ENCODE measurements at places on chromosomes 6 and 20. TPM values are rescaled to one million over a fixed set of nuclear protein-coding genes. Genes with fewer than 3 reads are reported as not detected.

- H3K27me3 ChIP-seq, result no peaks in the 10 kb centered on the region
- H3K4me3 ChIP-seq, result no peak overlapping the region
- H3K4me1 ChIP-seq, result no peaks in the 10 kb centered on the region
- no peaks in the 10 kb centered on the region for H3K36me3 ChIP-seq
- DNase-seq, result no peak
These were observed 53.3 kb downstream of the CAP2 start for GRCh38 chr6:17446713-17447112.

The TMX4 gene
- 70.6 TPM for total RNA-seq

- no peaks in the 10 kb centered on the region for H3K36me3 ChIP-seq
- H3K4me1 ChIP-seq, result peaks cover 18% of the 10 kb centered on the region
- no peak overlapping the region for H3K4me3 ChIP-seq
- DNase-seq, result no peak
- H3K27ac ChIP-seq, result no peak overlapping the region
- no peaks in the 10 kb centered on the region for H3K27me3 ChIP-seq
These were observed 8.9 kb downstream of the ITPR3 start for GRCh38 chr6:33630014-33630413.

- DNase-seq, result no peak
- H3K4me1 ChIP-seq, result no peaks in the 10 kb centered on the region
- H3K27me3 ChIP-seq, result no peaks in the 10 kb centered on the region
- no peaks in the 10 kb centered on the region for H3K36me3 ChIP-seq
- H3K27ac ChIP-seq, result no peak overlapping the region
- no peak overlapping the region for H3K4me3 ChIP-seq
These were observed 289.7 kb upstream of the RNF24 start for GRCh38 chr20:4305091-4305490.

GRCh38 chr6:17504005-17504404, 96.1 kb upstream of the FAM8A1 start:
- no peaks in the 10 kb centered on the region for H3K36me3 ChIP-seq
- no peak overlapping the region for H3K27ac ChIP-seq

- no peaks in the 10 kb centered on the region for H3K27me3 ChIP-seq
- H3K4me1 ChIP-seq, result no peaks in the 10 kb centered on the region
- H3K4me3 ChIP-seq, result no peak overlapping the region
- H3K36me3 ChIP-seq, result no peaks in the 10 kb centered on the region
These were observed 283.0 kb upstream of the MARCKS start for GRCh38 chr6:113574147-113574546.

DNA sequence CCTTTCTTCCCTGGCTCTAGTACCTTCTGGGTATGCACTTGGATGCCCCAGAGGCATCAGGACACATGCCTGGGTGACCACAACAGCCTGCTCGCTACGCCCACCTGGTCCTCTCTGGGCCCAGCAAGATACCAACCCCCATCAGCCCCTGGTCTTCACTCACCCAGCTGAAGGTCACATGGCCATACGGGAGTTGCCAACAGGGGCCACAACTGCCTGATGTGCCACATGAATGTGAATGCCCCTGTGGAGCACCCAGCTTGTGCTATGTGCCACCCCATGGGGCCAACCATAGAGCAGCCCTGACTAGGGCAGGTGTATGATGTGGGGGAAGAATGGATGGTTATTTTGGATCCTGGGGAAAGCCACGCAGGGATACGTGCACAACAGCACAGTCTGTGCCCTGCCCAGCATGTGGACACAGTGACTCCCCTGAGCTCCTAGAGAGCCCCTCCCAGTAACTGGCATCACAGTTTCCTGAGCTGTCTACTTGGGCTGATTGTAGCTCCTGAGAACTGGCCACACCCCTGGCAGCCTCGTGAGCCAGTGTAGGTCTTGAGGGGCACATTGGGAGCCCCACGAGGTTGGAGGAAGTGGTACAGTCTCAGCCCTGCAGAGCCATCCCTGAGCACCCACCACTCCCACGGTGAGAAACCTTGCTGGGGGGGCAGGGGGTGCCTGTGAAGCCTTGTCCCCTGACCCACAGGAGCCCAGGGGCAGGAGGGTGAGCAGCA, 10.5 kb upstream of the PCMTD2 start:
- DNase-seq, result no peak
- H3K27me3 ChIP-seq, result peaks cover 12% of the 10 kb centered on the region
- no peaks in the 10 kb centered on the region for H3K36me3 ChIP-seq
- no peaks in the 10 kb centered on the region for H3K4me1 ChIP-seq
- no peak overlapping the region for H3K4me3 ChIP-seq

The COL21A1 gene
- 48.1 TPM for total RNA-seq

The MTO1 gene
- 23.0 TPM for total RNA-seq

GRCh38 chr20:50743087-50743486, 11.7 kb downstream of the PARD6B start:
- no peaks in the 10 kb centered on the region for H3K27me3 ChIP-seq
- DNase-seq, result no peak
- peak overlapping the region; percentile 27 for H3K27ac ChIP-seq
- no peak overlapping the region for H3K4me3 ChIP-seq
- peaks cover 8% of the 10 kb centered on the region for H3K4me1 ChIP-seq
- no peaks in the 10 kb centered on the region for H3K36me3 ChIP-seq

GRCh38 chr20:41054847-41055230, 26.2 kb downstream of the TOP1 start:
- H3K36me3 ChIP-seq, result no peaks in the 10 kb centered on the region
- peaks cover 92% of the 10 kb centered on the region for H3K4me1 ChIP-seq
- DNase-seq, result no peak
- no peak overlapping the region for H3K4me3 ChIP-seq

DNA sequence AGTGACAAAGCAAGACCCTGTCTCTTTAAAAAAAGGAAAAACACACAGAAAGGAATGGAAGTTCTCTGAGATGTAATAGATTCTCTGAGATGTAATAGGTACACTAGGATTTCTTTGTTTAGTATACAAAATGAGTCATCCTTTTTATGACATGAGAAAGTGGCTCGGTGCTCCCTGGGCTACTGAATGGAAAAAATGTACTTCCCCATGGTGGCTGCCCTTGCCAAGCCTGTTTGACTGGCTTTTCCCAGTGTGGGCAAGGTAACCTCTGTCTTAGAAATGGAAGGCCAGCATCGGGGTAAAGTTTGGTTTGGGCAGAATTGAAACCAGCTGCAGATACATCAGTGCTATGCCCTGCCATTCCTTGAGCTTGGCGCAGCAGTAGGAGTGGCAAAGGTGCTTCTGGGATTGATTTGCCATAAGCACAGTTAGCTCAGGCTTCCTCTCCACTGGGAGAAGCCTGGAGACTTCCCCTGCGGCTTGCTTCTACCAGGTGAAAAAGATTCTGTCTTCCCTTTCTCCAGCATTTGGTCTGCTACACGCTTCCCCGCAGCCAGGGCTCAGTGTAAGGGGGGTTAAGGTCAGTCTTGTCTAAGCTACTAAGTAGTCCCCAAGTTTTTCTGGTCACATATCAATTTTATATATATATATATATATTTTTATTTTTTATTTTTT, 24.5 kb downstream of the ARFGEF2 start:
- no peak for DNase-seq
- H3K4me3 ChIP-seq, result no peak overlapping the region
- H3K4me1 ChIP-seq, result no peaks in the 10 kb centered on the region
- no peaks in the 10 kb centered on the region for H3K27me3 ChIP-seq
- no peak overlapping the region for H3K27ac ChIP-seq
- peaks cover 16% of the 10 kb centered on the region for H3K36me3 ChIP-seq

The BHLHE23 gene
- total RNA-seq, result not detected

The GRM1 gene
- total RNA-seq, result 3.0 TPM

DNA sequence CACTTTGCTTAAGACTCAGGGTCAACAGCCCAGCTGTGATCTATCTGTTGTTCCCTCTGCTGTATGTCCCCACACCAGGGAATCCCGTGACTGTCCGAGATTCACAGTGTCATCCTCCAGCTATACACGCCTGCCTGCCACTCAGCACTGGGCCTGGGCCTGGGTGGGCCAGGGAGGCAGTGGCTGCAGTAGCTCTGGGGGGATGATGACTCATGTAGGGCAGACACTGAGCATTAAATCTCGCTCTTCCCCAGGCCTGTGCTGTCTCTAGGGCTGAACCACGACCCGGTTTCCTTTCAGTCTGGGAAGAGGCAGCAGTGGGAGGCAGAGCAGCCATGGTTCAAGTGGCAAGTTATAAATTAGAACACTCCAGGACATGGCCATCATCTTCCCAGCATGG, 173.9 kb downstream of the LRFN2 start:
- no peak for DNase-seq
- H3K4me1 ChIP-seq, result no peaks in the 10 kb centered on the region
- H3K27ac ChIP-seq, result no peak overlapping the region
- no peak overlapping the region for H3K4me3 ChIP-seq
- no peaks in the 10 kb centered on the region for H3K27me3 ChIP-seq

The PRSS35 gene
- total RNA-seq, result not detected

DNA sequence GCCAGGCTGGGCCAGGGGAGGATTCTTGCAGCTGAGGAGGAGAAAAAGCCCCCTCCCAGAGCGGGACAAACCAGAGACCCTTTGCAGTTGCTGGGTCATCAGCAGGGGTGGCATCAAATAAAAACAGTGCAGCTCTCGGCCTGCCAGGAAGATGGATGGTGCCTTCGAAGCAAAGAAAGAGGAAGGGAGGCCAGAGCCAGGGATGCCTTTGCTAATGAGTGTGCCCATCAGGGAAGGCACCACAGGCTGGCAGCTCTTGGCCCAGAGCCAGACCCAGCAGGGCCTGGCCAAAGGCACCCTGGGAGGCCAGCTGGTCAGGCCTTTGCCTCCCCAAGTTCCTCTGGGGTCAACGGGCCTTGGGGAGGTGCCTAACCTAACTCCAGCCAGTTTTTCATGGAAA, 26.3 kb upstream of the ZNF318 start:
- H3K27me3 ChIP-seq, result no peaks in the 10 kb centered on the region
- H3K36me3 ChIP-seq, result no peaks in the 10 kb centered on the region
- no peak overlapping the region for H3K4me3 ChIP-seq
- H3K4me1 ChIP-seq, result no peaks in the 10 kb centered on the region

The NR2E1 gene
- not detected for total RNA-seq

DNA sequence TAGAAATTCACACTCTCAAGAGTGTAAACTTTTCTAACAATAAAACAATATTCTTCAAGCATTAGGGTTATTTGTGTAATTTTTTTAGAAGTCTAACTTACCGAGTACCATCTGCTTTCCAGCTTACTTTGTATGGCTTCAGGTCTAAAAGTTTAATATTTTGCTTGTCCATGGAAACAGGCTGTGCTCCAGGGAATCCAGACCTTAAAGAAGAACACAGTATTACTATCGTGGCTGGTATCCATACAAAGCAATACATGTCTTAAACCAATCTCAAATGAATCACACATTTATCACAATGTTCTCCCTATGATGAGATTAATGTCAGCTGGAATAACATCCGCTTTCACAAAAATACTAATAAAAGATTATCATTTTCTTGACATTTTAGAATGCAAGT, 73.0 kb downstream of the RNGTT start:
- peaks cover 8% of the 10 kb centered on the region for H3K36me3 ChIP-seq
- no peak overlapping the region for H3K4me3 ChIP-seq
- no peaks in the 10 kb centered on the region for H3K27me3 ChIP-seq
- no peaks in the 10 kb centered on the region for H3K4me1 ChIP-seq
- DNase-seq, result no peak

DNA sequence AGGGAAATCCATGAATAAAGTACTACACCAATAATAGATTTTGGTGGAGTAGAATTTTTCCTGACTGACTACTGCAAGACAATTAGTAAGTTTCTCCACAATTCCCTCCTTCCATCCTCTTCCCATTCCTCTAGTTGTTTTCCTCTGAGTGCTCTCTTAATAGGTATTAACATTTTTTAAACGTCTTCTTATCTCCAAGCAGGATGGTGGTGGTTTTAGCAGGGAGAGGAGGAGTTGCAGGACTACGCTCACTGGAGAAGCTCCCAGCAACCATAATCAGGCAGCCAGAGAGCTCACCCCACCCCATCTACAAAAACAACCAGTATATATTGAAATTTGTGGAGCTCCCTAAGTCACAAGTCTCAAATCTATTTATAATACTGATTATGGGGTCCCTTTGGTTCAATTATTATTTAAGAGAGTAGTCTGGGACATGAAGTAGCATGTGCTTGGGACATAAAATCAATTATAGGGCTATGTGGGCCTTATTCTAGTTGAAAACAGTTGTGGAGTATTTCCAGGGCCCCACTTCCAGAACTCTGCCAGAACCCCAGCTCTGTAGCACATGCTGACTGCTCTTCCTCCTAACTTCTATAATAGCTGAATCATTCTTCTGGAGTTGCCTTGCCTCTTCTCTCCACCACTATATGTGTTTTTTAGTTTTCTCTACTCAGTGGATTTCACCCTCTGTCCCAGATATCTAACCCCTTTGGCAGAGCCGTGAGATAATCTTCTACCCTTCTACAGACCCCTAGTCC, 49.8 kb downstream of the MYB start:
- no peaks in the 10 kb centered on the region for H3K27me3 ChIP-seq
- no peaks in the 10 kb centered on the region for H3K4me1 ChIP-seq
- no peak overlapping the region for H3K4me3 ChIP-seq
- no peak for DNase-seq
- no peak overlapping the region for H3K27ac ChIP-seq

The MUC21 gene
- not detected for total RNA-seq

DNA sequence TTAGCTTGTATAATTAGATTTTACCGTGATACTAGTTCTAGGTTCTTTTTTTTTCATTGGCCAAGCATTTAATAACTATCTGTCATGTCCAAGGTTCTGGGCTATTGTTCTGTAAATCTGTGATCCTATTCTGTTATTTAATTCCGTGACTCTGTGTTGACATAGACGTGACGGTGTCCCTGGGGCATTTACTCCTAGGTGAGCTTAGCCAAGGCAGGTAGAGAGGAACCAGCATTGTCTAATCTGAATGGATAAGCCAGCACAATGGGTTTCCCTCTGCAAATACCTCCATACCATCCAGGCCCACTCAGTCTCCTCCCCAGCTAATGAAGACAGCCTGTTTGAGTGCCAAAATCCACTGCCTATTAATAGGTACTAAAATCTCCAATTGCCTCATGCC, 8.9 kb upstream of the CDSN start:
- no peaks in the 10 kb centered on the region for H3K36me3 ChIP-seq
- no peaks in the 10 kb centered on the region for H3K27me3 ChIP-seq
- H3K4me3 ChIP-seq, result no peak overlapping the region
- no peak for DNase-seq
- H3K27ac ChIP-seq, result no peak overlapping the region

DNA sequence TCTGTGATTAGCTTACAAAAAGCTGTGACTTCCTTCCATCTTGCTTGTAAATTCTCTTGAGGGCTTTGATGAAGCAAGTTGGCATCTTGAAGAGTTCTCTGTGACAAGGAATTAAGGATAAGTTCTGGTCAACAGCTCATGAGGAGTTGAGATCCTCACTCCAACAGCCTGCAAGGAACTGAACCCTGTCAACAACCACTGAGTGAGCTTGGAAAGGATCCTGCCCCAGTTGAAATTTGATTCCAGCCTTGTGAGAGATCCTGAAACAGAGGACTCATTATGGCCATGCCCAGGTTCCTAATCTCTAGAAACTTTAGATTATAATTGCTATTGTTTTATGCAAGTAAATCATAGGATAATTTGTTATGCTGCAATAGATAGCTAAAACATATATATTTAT, 133.7 kb downstream of the PTCHD4 start:
- H3K36me3 ChIP-seq, result no peaks in the 10 kb centered on the region
- no peak overlapping the region for H3K4me3 ChIP-seq
- no peaks in the 10 kb centered on the region for H3K4me1 ChIP-seq
- no peak overlapping the region for H3K27ac ChIP-seq
